ENCODE measurements at places on chromosomes 11 and 22. TPM values are rescaled to one million over a fixed set of nuclear protein-coding genes. Genes with fewer than 3 reads are reported as not detected.

Gene HINFP
- 24.5 TPM for total RNA-seq

Gene ZW10
- 31.0 TPM for total RNA-seq

Gene P4HA3
- total RNA-seq: 43.8 TPM

Gene PTH
- not detected for total RNA-seq

Gene SOX6
- total RNA-seq: 0.67 TPM

Gene RPUSD4
- total RNA-seq: 37.7 TPM

Gene CD3D
- not detected for total RNA-seq

Gene ACRV1
- total RNA-seq: not detected

Gene SPA17
- 8.6 TPM for total RNA-seq

Gene NEFH
- 0.86 TPM for total RNA-seq

Measured in vein endothelial cell (primary cell).